ENCODE measurements at places on chromosomes 3 and 15.

GRCh38 chr3:99071096-99071495, 169.6 kb upstream of the DCBLD2 start:
- no peak for DNase-seq

DNA sequence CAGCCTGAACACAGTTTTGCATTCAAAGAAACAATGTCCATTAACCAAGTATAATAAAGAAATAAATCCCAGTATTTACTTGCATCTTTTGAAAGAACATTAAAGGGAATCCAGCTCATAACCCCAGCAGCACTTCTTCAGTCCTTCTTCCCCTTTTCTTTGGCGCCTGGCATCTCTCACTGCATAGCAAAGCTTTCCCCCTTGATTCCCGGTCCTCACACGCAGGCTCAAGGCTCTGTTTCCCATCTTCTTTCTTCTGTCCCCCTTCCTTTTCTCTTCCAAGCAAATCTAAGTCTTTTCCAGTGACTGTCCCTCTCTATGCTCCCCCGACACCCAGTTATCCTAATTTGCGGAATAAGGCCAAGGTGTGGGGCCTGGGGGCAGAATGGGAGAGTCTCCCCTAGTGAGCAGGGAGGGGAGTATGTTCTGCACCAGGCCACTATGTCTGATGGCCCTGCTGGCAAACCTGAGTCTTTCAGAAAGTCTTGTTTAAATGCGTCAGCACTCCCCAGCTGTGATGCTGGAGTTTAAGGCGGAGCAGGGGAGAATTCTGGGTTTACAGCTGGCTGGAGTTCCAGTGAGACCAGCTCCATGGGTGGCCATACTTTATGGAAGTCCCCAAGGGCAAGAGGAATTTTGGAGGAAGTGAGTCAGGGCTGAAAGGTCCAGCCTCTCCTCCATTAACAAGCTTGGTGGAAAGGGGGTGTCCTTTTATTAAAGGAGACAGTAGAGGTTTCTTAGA, 42.1 kb downstream of the GOLGA6A start:
- DNase-seq = no peak

- no peak for DNase-seq
Observed at GRCh38 chr15:85030301-85030929, 48.8 kb downstream of the PDE8A start.

DNA sequence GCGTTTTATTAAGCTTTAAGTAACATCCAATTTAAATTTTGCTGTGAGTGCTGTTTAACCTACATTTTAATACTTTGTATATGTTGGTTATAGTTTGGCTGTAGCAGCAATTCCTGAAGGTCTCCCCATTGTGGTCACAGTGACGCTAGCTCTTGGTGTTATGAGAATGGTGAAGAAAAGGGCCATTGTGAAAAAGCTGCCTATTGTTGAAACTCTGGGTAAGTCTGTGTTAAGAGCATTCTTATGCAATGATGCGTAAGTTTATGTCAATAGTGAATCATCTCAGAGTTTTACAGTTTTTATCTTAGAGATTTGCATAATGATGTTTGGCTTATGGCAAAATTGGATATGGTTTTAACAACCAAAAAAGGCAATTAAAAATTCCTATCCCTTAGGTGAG, 62.7 kb downstream of the ASTE1 start:
- no peak for DNase-seq

DNA sequence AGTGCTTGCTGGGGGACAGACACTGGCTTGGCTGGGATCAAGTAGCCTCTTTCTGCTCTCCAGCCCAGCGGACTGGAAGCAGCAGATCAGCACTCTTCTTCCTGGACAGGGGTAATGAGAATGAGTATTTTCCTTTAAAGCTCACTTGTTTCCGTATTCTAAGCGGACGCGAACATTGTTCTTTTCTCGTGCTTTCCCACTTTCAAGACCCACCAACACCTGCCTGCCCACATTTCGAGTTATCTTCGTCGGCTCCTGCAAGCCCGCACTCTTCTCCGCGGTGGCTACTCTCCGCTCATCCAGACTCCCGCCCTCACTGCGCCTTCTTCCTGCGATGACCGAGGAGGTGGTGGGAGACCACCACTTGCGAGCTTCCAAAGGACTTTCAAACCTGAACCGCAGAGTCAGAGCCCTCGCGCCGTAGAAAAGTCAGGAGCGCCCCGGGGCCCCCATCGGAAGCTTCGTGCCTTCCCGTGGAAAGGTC, 1.6 kb upstream of the PPM1L start:
- DNase-seq = peak; percentile 41

- DNase-seq = no peak
Observed at GRCh38 chr15:49471733-49472132, 48.7 kb downstream of the FGF7 start.

GRCh38 chr3:52023860-52024764, 28.4 kb upstream of the RPL29 start:
- DNase-seq = no peak

DNA sequence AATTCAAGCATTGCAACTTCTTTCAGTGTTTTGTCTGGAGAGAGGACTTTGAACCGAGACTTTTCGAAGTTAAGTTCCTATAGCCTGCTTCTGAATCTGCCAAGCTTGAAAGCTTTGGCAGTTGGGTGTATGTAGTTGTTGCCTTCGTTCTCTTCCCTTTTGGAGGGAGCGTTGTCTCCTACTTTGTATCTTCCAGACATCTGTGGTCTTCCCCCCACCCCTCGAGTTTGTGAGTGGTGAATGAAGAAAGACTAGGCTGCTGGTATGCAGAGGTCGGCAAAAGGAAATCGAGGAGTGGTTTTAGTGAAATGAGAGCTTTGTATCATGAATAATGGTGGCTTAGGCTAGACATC, 1.3 kb downstream of the CTNNB1 start:
- peak; percentile 14 for DNase-seq
